ENCODE measurements at places on chromosomes 2 and 18.

GRCh38 chr2:226403369-226403768, 396.3 kb downstream of the IRS1 start:
- DNase-seq: peak; percentile 18

DNA sequence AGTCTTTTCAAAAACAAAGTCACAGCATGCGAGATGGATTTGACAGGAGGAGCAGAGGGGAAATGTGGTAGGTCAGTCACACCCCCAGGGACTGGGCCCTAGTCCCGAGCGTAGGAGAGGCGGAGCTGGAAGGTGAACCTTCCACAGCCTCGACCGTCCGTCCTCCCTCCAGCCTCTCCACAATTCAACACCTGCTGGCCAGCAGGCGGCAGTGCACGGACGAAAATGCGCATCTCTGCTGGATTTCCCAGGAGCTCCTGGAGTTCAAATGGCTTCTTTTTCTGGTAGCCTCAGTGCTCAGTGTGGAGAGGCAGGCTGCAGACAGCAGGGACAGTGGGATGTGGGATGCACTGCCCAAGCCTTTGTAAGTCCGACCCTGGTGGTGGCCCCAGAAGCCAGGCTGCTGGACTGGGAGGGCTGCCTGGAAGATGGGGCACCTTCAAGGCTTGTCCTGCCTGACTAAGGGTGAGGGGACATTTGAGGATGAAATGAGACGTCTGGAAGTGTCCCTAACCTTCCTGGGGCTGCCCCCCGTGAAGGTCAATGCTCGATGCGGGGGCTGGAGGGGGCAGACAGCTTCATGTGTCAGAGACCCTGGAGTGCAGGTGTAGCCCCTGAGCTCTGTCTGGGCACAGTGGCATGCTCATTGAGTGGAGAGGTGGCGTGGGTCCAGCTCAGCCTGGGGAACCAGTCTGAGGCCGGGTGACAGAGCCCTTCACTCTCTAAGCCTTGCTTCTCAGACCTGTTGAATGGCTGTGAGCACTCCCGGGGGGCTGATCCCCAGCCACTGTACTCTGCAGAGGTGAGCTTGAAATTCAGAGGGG, 189.5 kb downstream of the TFCP2L1 start:
- peak; percentile 41 for DNase-seq

- DNase-seq: no peak
Measured at GRCh38 chr2:20757405-20758090, 65.4 kb downstream of the LDAH start.

GRCh38 chr2:66445925-66446871, 11.3 kb downstream of the MEIS1 start:
- DNase-seq: peak; percentile 75

- DNase-seq: no peak
Measured at GRCh38 chr2:144711630-144712549, 192.0 kb upstream of the ZEB2 start.

DNA sequence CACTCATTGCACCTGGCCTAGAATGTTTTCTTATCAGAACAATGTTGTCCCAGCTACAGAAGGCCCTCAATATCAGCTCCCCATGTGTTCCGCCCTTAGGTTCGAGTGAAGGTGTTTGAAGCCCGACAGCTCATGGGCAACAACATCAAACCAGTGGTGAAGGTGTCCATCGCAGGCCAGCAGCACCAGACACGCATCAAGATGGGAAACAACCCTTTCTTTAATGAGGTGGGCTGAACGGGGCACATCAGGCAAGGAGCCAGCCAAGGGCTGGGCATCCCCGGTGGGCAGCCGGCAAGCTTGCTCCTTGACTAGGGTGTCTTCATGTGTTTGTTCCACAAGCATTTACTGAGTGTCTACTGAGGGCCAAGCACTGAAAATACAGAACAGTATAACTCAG, 9.2 kb downstream of the FER1L5 start:
- no peak for DNase-seq

- peak; percentile 93 for DNase-seq
Measured at GRCh38 chr18:2515908-2516625, 55.2 kb downstream of the METTL4 start.

DNA sequence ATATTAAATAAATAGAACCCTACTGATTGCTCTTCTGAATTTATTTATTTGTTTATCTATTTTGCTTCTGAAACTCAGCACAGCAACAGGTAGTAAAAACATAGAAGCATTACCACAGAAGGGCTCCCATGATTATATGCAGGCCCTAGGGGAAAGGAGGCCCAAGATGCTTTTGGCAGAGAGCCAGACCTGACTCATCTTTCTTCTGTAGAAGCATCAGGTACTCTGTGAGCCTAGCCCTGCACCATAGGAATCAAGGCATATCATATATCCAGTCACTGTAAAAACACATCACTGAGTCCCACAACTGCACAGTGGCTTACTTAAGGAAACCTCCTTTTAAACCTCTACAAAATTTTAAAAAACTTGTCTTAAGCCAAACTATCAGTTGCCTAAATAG, 1.8 kb downstream of the SCN9A start:
- DNase-seq: peak; percentile 29

GRCh38 chr2:124985270-124985669, 960.2 kb downstream of the CNTNAP5 start:
- no peak for DNase-seq

DNA sequence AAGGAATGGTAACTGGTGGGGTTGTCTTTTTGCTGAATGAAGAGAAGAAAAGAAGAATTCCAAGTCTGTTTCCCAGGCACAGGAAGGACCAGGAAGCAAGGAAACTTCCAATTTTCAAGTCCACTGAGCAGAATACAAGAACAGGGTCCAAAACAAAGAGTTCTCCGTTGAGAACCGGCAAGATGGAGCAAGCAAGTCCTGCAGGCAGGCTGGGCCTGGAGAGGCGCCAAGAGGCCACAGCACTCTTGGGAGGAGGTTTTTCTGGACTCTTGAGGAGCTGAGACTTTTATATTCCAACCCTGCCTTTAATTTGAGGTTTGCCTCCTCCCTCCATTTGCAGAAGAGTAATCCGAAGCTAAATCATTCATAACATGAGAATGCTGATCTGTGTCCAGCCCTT, 224.5 kb downstream of the IKZF2 start:
- DNase-seq: no peak

- peak; percentile 52 for DNase-seq
Measured at GRCh38 chr2:59184276-59185020, 943.3 kb upstream of the FANCL start.

GRCh38 chr18:46712406-46712805, 44.4 kb downstream of the ST8SIA5 start:
- DNase-seq: peak; percentile 16

DNA sequence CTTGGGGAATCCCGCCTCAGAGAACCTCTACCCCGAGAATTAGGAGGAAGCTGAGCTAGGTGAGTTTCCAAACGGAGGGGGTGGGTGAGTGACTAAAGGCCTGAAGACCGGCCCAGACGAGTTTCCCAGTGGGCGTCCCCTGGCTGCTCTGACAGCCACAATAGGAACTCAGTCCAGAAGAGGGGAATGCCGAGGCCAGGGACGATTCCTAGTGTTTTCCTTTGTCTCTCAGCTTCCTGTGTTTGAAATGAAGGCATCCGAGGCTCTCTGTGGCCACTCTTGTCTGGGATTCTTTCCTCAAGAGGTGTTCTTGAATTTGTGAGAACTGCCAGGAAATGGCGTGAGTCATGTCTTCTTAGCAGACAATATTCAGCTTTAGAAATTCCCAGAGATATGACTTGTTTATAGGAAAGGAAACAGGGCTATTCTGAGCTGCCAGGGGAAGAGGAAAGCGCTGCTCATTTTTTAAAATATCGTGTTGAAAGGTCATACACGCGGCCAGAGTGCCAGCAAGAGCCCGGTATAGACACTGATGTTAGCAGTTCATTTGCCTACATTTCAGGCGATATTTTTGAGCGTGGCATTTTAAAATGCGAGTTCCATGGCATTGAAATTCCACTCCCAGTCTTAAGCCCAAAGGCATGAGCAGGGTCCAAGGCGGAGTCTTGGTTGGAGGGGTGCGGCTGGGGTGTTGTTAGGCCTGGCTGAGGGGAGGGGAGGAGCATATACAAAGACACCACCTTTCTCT, 169.1 kb upstream of the KLF7 start:
- peak; percentile 99 for DNase-seq

GRCh38 chr2:3299703-3300102, 77.9 kb downstream of the EIPR1 start:
- DNase-seq: no peak

GRCh38 chr18:58793361-58793760, 71.3 kb upstream of the ZNF532 start:
- peak; percentile 62 for DNase-seq

- DNase-seq: no peak
Measured at GRCh38 chr2:228949831-228950230, 321.3 kb downstream of the PID1 start.

DNA sequence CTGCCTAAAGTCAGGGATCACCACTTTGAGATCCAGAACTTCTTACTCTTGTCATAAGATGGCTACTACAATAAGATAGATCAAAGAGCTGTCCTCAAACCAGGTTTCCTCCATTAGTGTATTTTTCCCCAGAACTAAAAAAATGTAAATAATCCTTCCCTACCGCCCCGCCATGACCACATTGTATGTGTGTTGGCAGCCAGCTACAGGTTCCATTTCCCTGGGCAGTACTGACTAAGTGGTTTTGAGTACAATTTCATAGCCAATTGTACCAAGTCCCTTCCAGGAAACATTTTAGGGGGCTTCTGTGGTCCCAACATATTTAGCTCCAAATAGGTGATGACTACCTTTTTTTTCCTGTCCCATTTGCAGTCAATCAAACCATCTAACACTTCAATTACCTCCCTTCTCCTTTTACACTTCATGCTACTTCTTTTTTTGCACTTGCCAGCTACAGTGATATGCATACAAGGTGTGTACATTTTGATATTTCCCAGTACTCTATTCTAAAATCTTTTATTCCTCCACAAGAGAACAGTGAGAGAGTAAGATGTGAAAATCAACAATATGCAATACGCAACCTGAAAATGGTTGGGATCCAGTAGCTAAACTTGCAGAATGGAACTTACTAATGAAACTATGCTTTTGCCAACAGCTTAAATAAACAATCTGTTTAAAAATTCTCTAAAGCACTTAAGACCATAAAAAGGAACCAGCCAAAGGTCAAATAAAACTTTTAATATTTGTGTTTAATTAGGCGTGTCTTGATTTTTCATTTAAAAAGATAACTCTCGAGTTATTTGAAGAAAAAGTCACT, 3.9 kb downstream of the PUM2 start:
- no peak for DNase-seq

- no peak for DNase-seq
Measured at GRCh38 chr2:52632543-52632942, 1135.1 kb upstream of the CHAC2 start.

DNA sequence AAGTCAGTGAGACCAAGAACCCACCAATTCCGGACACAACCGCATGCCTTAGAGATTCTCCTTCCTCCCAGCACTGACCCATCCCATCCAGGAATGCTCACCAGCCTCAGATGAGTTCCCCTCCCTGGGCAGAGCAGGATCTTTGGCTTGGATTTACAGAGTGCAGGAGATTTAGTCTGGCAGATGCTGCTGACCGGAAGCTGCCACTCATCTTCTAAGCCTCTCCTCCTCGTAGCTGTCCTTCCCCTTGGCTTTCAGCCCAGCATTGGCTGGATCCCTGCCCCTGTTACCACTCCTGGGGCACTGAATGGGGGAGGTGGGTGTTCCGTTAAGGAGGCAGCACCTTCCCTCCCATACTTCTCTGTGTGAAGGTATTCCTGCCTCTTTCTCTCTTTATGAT, 53.2 kb downstream of the VWA3B start:
- DNase-seq: no peak

- DNase-seq: no peak
Measured at GRCh38 chr2:44928483-44929158, 12.9 kb upstream of the SIX3 start.

DNA sequence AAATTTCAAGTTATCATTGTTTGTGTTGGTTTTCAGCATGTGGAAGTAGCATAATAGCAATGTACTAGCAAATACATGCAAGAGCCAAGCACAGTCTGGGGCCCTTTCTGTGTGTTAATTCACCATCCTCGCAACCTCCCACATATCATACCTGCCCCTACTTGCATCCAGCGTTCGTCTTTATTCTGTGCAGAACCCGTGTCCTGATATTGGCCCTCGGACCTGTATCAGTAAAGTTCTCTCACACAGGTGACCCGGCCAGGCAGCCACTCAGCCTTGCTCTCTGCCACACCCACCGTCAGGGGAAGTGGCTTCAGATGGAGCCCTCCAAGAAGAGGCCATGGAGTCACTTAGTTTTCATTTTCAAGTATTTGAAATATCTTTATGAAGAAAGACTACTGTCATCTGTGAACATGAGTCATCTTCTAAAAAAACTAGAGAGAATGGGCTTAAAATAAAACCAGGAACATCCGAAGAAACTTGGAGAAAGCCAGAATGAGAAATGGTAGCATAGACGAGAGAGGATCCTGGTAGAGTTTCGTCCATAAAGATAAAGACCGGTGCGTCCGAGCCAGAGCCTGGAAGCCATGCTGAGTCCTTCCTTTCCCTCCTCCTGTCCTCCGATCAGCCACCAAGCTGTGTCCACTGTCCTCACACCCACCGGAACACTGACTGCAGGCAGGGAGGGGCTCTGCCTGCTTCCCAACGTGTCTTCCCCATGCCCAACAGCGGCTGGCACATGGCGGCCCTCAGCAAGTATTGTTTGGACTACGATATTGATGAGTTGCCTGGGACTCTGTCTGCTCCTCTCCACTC, 57.3 kb upstream of the RPL31 start:
- peak; percentile 43 for DNase-seq

GRCh38 chr2:8281950-8282857, 399.7 kb upstream of the ID2 start:
- DNase-seq: no peak

- peak; percentile 64 for DNase-seq
Measured at GRCh38 chr18:34787931-34788532, 77.9 kb downstream of the DTNA start.

DNA sequence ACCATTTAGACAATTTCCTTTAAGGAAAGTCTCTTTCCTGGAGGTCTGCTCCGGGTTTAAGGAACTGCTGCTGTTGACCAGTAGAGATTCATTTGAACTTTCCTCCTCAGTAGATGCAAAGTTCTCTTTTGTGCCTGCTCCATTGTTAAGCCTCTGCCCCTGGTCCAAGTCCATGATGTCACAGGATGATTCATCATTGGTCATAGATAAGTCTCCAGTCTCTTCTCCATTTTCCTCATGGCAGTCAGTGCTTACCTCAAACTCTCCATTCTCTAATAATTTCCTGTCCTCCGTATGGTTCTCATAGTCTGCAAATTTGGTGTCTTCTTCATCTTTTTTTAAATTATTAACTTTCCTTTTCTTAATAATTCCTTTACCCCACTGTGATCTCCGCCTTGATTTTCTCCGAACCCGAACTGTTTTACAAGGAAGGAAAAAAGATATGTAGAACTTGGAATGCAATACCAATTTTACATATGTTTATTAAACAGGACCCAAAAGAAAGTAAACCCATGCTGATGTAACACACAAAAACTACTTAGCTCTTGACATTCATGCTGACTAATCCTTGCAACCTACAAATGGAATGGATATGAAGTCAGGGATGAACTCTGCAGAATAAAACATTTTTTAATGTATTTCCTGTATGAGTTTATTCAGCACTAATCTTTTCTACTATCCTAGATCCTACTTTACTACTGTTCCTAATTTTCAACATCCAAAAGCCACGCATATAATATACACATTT, 169.1 kb downstream of the ATAD2B start:
- peak; percentile 79 for DNase-seq
